Hindlimb muscle (tissue), 1 donor: ENCODE measurements at places on chromosomes 2 and 18.
A peak's percentile ranks its signal among the peaks of the same experiment; 100 is the strongest.

DNA sequence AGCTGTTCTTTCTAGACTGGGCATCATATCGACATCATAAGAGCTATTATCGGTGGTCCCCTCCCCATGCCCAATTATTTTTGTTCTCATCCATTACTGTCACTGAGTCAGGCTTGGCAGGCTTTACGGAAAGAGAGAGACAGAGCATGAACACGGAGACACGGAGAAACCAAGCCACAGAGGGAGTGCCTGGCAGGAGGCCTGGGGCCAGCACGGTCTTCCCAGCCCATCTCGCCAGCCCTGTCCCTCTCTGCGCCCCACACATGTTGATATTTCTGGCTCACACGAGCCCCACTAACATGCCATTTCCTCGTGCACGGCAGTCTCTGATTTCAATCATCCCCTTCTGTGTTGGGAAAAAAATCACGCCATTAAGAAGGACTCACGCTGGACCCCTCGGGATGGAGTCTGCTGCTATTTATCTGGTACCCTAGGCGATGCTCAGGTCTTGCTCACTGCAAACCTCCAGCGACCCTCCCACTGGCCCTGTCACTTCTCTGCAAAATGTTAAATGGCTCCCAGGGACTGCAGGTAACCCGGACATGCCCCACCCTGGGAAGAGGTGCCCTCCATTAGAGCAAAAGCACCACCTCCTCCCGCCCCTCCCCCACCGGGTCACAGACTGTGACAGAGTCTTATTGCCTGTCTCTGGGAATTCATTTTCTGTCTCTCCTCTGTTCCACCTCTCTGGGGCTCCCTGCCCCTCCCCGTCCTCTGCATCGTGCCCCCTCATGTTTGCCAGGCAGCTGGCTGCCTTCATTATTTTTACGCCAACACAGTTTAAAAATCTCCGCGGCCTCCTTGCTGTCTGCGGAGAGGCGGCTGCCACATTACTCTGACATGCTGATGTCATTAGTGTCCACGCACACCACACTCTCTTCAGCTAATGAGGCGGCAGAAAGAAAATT, 40.1 kb upstream of the GBX2 start:
- DNase-seq: no peak

GRCh38 chr2:192162392-192163042, 32.2 kb downstream of the TMEFF2 start:
- peak; percentile 74 for DNase-seq

DNA sequence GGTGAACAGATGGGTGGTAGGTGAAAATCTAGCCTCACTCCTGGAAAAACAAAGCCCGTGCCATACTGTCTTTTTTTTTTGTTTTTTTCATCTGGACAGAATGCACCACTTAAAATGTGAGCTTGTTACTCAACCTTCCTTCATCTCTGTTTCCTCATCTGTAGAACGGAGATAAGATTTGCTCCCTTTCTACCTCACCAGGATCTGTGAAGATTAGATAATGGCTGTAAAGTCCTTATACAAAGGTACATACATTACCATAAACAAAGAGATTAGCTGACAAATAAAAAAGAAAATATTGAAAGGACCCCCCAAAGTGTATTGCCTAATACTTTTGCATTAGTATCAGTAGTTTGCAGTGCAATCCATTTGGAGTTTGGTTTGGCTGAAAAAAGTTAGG, 75.4 kb upstream of the ZEB2 start:
- no peak for DNase-seq

- no peak for DNase-seq
These were observed 66.7 kb upstream of the DNAJC10 start for GRCh38 chr2:182649316-182649715.

- DNase-seq: no peak
These were observed 192.5 kb downstream of the HAUS1 start for GRCh38 chr18:46296656-46297055.

GRCh38 chr2:165957030-165957675, 3.6 kb upstream of the TTC21B start:
- DNase-seq: no peak

GRCh38 chr2:111035830-111036441, 84.8 kb upstream of the BCL2L11 start:
- no peak for DNase-seq

GRCh38 chr18:65523461-65523860, 227.4 kb upstream of the CDH7 start:
- DNase-seq: no peak

- DNase-seq: no peak
These were observed 49.9 kb downstream of the DHRS9 start for GRCh38 chr2:169119123-169119760.

DNA sequence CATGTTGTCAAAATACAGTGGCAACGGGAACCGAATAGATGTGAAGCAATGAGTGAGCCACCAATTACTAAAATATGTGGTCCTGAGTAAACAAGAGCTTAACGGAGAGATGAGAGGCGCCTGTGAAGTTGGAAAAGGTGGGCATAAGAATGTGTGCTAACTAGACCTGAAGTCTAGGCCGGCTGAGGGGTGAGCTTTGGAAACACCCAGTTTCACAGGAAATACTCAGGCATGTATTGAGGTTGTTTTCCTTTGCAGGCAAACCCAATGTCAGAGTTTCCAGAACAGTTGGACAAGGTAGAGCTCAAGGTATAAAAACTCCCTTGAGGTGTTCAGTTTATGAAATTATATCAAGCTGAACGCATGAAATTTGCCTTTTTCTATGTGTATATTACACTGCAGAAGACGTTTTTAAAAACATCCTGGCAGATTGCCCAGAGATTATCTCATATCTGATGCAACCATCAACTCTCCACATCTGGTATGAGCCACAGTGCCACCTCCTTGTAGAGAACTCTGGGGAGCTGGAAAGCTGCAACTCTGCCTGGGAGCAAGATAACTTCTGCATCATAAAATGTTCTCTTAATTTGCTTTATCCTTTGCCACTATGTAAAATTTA, 3.9 kb upstream of the WDSUB1 start:
- peak; percentile 42 for DNase-seq

GRCh38 chr2:232204457-232204931, 174.1 kb upstream of the ALPP start:
- no peak for DNase-seq

- no peak for DNase-seq
These were observed 221.7 kb downstream of the LTBP1 start for GRCh38 chr2:33168425-33168824.

- DNase-seq: no peak
These were observed 191.3 kb downstream of the MYO1B start for GRCh38 chr2:191436368-191437055.

- DNase-seq: no peak
These were observed 40.7 kb upstream of the TRIM43 start for GRCh38 chr2:95551055-95551568.

DNA sequence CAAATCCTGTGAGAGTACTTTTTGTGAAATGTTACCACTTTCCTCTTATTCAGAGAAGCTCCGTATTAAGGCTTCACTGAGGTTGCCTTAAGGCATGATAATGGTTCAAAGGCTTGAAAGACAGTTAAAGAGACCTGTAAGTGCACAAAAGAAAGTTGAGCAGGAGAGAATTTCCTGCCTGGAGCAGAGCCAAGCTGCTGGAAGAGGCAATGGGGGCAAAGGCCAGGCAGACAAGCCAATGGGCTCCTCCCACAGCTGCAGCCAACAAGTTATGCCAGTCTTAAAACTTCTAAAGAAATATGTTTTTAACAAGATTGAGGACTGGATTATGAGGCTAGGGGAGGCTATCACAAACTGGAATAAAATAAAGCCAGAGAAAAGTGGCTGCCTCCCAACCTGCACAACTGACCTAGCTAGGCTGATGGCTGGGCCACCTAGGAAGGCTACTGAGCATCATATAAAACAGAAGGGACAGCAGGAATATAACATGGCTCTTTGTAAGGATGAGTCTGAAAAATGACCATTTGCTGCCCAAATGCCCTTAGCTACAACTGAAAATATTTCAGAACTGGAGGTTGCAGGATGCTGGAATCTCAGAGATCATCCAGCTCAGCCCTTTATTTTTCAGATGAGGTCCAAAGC, 2.1 kb downstream of the IL1B start:
- no peak for DNase-seq

GRCh38 chr2:132253496-132254305, 91.9 kb upstream of the ANKRD30BL start:
- DNase-seq: no peak

DNA sequence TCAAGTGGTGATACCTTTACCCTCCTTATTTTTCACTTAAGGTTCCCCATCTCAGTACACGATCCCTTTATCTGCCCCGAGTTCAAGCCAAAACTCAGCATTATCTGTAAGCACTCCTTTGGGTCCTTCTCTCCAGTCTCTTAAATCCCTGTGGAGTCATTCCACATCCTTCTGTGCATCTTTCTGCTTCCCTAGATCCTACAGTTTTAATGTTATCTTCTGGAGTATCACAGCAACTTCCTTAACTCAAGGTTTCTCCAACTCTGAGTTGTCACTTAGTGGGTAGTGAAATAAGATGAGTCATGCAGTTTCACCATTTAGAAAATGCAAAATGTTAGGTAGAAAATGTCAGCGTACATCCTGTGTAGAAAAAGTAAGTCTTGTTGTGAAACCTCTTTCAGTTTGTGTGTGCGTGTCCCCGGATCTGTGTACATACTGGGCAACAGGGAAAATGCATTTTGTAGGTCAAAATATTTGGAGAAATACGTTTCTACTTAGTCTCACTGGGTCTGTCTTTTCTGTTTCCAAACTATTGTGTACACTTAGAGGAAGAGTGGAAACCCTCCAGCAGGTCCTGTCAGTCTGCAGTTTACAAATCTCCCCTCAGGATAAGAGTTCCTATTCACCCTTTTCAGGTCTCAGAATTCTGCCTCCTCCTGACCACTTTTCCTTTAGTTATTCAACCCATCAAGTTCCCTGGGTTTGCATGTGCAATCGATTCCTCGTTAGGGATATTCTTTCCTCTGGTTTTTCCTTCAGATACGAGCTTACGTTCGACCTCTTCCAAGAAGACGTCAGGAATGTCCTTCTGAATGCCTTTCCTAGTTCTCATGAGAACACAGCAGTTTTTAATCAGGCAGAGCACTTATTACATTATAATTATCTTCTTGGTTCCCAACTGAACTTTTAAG, 154.8 kb downstream of the TGIF1 start:
- peak; percentile 67 for DNase-seq

DNA sequence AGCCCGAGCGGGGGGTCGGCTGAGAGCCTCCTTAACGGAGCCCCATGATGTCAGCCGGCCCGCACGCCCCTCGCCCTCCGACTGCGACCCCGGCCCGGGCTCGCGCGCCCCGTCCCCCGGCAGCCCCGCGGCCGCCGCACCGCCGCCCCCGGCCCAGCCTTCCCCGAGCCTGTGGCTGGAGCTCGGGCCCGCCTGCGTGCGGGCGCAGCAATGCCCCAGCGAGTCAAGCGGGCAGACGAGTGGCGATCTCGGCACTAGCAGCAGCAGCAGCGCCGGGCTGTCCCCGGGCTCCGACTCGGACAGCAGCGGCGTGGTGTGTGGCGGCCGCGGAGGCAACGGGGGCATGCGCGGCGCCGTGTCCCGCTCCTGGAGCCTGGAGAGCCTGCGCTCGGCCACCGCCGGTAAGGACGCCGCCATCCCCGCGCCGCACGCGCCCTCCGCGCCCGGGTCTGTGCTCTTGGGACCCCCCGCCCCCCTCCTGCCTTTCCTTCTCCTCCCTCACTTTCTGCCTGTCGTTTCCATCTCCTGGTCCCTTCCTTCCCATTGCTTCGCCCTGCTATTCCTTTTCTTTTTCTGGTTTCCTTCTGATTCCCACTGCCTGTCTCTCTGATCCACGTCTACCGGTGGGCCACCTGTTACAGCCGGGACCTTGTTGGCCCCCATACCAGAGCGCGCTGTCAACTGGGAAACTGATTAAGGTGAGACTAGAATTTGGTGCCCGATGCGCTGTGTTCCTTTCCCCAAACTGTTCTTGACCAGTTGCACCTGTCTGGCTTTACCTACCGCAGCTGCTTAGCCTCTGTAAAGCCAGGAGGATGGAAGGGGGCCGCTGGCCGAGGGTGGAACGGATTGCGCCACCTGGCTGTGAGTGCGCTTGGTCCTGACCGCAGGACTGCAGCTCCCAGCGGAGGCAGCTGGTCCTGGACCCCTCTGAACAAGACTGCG, 127.4 kb downstream of the ARHGEF4 start:
- DNase-seq: no peak

GRCh38 chr18:9915291-9916076, 1.7 kb downstream of the VAPA start:
- DNase-seq: no peak

DNA sequence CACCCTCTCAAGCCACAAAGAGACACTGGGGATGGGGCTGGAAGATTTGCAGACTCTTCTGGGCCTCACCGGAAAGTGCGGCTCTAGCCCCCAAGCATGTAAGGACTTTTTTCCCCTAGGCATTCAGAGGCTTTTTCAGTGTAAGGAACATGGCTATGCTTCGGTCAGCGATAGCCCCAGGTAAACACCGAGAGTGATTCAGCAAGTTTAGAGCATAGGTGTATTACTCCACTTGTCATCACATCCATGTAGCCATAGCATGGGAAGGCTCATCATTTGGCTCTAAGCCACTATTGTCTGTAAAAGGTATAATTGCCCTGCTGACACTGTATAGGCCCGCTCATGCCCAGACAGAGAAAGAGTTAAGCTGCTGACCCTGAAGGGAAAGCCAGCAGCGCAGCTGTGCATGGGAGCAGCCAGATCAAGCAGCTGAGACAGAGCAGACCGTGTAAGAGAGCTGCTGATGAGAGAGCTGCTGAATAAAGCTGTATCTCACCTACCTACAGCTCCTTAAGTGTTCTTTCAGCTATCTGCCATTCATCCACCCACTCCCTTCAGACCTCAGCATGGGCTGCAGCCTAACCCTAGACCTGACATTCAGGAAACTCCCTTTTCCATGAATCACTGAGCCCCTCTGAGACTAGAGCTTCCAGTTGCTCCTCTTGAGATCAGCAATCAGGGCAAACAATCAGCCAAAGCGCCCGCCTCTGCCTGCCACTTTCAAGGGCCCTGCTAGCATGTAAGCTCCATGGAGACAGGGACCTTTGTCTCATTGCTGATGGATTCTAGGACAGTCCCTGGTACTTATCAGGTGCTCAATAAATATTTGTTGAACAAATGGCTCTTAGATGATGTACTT, 25.5 kb downstream of the LGALSL start:
- no peak for DNase-seq

- no peak for DNase-seq
These were observed 4.2 kb downstream of the ALLC start for GRCh38 chr2:3662239-3662638.

DNA sequence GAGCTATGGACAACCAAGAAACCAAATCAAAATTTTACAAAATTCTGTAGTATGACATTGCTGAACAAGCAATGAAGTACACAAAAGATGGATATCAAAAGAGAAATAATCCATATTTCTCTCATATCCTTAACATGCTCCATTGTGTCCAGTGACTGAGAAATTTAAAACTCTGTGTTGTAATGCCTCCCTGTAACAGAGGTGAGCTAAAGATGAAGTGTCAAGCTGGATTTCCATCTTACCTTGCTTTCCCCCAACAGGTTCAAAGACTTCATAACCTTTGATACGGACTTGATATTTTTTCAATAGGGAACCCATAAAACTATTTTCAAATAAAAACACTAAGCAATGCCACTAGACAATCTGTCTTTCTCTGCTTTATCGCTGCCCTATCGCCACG, 95.7 kb upstream of the SERTAD2 start:
- no peak for DNase-seq

GRCh38 chr2:38244301-38244700, 132.8 kb downstream of the ATL2 start:
- DNase-seq: no peak

GRCh38 chr2:96243843-96244242, 22.0 kb downstream of the TMEM127 start:
- DNase-seq: no peak
